ENCODE measurements at places on chromosomes 1 and 21.

GRCh38 chr1:88455621-88456256 is 228.3 kb upstream of the PKN2 start:
- no peak for DNase-seq

DNA sequence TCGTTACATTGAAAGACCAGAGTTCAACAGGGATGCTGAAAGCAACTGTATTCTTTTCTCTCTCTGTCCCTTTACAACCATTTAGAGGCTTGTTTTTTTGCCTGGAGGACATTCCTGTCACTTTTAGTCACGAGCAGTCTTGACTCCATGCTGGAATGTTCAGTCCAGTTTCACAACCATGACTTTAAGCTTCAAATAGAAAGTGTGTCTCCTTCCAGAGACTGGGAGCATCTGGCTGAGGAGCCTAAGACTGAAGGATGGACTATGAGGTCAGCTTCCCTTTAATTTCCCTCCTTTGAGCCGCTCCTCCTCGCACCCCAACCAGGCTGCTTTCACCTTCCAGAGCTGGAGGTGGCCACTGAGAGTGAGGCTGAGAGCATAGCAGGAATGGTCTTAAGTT is 10.5 kb upstream of the RYR2 start:
- DNase-seq: no peak

DNA sequence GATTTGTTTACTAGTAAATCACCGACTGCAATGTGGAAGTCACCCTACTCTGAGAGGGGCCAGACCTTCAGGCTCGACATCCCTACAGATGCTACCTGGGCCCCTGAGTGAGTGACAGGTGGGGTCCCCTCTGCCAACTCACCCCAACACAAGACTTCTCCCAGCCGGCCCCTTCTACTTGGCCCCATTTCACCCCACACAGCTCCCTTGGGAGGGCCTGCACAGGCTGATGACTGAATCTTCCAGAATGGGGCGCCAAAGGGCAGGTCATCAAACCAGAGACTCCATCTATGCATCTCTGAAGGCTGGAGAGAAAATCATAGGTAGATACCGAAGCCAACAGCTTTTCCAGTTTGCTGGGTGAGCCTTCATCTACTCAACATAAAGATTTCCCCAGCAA is 9.4 kb upstream of the S100A8 start:
- DNase-seq: no peak

GRCh38 chr1:210600421-210601159 is 271.9 kb downstream of the HHAT start:
- DNase-seq: no peak

GRCh38 chr1:237542525-237543418 is 347.9 kb downstream of the ZP4 start:
- DNase-seq: no peak

GRCh38 chr21:46080171-46081021 is 17.5 kb upstream of the COL6A2 start:
- no peak for DNase-seq

DNA sequence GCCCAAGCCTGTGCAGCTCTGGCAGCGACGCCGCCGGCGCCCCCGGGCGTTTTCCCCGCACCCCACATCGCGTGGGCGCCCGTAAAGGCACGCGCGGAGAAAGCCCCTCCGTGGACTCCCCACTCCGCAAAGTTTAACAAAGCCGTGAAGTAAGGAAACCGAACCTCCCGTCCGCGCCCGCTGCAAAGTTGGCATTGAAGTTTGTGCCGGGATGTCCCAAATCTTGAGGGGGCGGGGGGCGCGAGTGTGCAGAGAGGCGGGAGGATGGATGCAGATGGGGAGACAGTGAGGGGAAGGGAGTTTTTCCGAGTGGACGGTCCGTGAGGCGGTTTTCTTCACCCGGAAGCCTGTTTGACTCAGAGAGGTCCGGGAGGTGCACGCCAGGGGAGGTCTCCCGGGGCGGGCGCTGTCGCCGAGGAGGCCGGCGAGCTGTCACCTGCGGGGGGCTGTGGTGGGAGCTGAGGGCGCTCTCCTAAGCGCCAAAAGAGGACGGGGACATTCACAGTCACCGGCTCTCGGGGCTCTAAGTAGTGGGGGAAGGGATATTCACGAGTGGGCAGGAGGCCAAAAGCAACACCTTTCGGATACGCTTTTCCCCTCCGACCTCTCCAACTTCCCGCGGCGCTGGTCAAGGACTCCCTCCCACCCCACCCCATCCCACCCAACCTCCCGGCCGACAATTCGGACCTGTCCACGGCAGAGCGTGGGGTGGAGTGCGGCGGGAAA is 1.3 kb downstream of the WLS start:
- DNase-seq: no peak
